Hindlimb muscle (tissue), 1 donor: ENCODE measurements at places on chromosomes 16 and 17.

- no peak for DNase-seq
These were observed 11.8 kb downstream of the MPO start for GRCh38 chr17:58268774-58269556.

DNA sequence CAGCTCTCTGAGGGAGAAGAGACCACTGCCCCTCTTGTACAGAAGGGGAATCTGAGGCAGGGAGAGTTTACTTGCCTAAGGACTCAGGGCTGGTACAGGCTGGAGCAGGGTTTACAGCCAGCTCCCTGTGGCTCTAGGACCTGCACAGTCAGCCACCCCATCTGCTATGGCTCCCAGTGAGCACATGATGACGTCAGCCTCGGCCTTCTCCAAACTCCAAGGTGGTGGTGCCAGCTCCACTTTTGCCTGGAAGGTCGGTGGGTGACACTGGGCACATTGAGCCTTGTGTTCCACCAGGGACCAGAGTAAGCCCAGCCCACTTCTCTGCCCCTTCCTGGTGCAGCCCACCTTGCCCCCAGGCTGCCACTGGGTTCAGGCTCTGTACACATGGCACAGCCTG is 202.2 kb downstream of the ENGASE start:
- DNase-seq, result no peak

GRCh38 chr17:81552244-81553017 is at the start of gene FAAP100:
FAAP100 (minus strand) TSS chr17:81552353; CDS start chr17:81552330, 23 bp downstream.
- DNase-seq, result peak; percentile 88

GRCh38 chr16:23836404-23837311 is 875 bp downstream of the PRKCB start:
- no peak for DNase-seq

- DNase-seq, result no peak
These were observed 91.2 kb downstream of the GNAO1 start for GRCh38 chr16:56282451-56282850.

DNA sequence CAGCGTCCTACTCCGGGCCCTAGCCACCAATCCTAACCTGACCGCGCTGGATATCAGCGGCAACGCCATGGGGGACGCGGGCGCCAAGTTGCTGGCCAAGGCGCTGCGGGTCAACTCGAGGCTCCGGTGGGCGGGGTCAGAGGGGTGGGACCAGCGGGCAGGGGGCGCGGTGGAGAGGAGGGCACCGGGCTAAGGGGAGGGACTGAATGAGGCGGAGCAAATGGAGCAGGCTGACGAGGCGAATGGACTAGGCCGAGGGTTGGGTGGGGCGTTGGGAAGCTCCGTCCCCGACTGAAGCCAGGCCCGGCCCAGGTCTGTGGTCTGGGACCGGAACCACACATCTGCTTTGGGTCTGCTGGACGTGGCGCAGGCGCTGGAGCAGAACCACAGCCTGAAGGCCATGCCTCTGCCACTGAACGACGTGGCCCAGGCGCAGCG is 4.6 kb downstream of the CARMIL2 start:
- no peak for DNase-seq

GRCh38 chr17:82767041-82767754 is 15.3 kb downstream of the TBCD start:
- DNase-seq, result no peak

- DNase-seq, result no peak
These were observed 12.2 kb downstream of the CX3CL1 start for GRCh38 chr16:57384248-57385070.

- no peak for DNase-seq
These were observed 31.5 kb upstream of the NOL11 start for GRCh38 chr17:67686241-67686640.
